ENCODE measurements at places on chromosomes 4 and X.

- DNase-seq: no peak
Measured at GRCh38 chrX:133434197-133434820, 19.0 kb upstream of the GPC4 start.

GRCh38 chr4:52846502-52846901, 15.6 kb upstream of the RASL11B start:
- DNase-seq: no peak

- DNase-seq: no peak
Measured at GRCh38 chrX:106919932-106920452, at the start of gene CLDN2. TSS of gene CLDN2 (plus strand) at chrX:106920402. CDS start at chrX:106928229, 7,827 bp downstream.

DNA sequence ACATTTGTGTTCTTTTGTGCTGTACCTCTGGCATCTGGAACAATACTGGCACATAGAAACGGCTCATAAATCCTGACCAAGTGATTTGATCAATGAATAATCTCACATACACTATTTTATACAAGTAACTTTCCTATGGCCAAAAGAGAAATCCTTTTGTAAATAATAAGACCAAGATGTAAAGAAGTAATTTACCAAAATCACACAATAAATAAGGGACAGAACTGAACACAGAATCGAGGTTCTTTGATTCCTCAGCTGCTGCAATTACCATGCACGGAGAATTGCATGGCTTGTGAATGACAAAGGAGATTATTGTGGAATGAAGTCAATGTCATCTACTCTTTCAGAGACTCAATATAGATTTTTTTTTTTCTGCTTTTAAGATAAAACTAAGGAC, 576.8 kb upstream of the SMIM31 start:
- no peak for DNase-seq

DNA sequence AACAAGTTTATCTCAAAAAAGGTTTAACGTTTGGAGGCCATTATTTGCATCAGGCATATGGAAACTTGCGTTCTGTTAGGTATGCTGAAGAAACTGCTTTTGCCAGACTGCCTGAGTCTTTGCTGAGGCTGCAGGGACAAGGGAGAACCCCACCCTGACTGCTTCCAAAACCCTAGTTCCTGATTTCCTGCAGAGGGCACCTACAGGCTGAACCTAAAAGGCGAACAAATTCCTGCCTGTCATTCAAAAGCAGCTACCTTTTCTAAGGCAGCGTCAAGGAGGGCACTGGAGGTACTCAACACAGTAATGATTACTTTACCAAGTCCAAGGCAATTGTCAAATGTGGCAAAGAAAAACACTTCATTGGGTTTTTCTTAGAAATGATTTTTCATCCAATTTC, 578 bp upstream of the CORIN start:
- DNase-seq: no peak

DNA sequence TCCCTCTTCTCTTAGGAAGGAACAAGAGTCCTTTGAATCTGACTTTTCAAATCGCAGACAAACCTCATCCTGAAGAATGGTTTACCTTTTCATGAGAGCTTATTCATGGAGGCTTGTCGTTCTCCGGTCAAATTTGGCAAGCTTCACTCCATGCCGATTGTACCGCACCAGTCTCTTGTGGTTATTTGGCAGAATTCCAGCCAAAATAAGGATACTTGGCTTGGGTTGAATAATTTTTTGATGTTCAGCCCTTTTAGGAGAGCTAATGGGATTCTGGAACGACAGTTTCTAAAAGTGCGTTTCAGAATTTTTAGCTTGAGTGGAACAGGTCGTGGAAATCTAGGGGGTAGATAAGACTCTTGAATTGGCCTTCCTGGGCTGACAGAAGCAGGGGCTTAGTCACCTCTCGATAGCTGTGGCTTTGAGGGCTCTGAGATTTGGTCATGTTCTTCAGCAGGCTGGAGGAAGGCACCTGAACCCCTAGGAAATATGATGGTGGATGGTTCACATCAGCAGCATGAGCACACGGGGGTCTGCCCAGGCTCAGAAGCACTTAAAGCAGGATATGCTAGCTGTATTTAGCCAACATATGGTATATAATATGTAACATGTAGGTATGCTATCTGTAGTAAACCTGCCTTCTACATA, 1.5 kb downstream of the KLHL2 start:
- DNase-seq: no peak

DNA sequence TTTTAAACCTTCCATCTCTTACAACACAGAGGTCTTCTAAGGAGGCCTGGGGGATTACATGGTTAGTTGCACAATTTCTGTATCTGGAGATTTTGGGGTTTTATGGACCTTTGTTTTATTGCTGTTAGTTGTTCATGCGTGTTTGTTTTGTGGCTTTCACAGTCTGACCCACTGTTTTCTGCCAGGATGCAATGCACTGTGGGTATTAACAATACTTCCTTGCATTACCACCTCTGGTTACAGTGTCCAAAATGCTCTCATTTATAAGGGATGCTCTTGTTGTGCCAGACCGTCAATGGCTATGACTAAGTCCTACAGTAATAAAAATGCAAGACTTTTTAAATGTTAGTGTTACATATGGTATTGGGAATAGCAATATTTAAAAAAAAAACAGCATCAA, 730.2 kb downstream of the KCTD8 start:
- no peak for DNase-seq

DNA sequence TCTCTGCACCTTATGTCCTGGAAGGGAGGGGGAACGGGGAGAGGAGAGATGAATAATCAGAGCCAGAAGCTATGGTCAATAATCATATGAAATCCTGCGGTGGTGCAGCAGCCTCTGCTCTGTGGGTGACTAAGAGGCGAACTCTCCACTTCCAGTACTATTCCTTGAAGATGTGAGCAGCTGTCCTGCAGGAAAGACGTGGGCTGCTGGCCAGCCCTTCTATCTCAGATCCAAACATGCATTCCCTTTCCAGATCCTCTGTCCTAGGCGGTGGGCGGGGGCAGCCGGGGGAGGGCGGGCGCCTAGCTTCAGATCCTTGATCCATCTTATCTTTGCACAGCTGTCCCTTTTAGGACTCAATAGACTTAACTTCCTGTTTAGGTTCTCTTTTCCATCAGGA, 34.5 kb downstream of the SPINK2 start:
- DNase-seq: no peak

DNA sequence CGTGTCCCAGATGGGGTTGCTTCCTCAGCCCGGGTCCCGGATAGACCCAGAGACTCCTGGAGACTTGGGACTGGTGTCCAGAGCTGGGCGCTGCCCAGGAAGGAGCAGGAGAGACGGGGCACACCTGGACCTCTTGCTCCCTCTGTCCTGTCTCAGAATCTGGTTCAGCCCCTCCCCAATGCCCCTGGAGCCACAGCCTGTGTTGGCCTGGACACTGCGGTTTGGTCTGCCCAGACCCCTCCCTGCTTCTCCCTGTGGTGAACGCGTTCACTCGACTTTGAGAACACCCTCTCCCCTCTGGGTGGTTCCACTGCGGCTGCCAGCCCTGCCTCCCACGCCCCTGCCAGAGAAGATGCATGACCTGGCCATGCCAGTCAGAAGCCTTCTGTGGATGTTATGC, 111.1 kb downstream of the HMX1 start:
- no peak for DNase-seq

GRCh38 chr4:24664956-24665355, 80.6 kb upstream of the DHX15 start:
- DNase-seq: no peak

GRCh38 chr4:181488926-181489325, 754.3 kb upstream of the TENM3 start:
- DNase-seq: no peak

GRCh38 chr4:476501-476900, 22.5 kb downstream of the ZNF721 start:
- DNase-seq: peak; percentile 76

GRCh38 chrX:68763481-68763880, 65.3 kb upstream of the EFNB1 start:
- DNase-seq: no peak

DNA sequence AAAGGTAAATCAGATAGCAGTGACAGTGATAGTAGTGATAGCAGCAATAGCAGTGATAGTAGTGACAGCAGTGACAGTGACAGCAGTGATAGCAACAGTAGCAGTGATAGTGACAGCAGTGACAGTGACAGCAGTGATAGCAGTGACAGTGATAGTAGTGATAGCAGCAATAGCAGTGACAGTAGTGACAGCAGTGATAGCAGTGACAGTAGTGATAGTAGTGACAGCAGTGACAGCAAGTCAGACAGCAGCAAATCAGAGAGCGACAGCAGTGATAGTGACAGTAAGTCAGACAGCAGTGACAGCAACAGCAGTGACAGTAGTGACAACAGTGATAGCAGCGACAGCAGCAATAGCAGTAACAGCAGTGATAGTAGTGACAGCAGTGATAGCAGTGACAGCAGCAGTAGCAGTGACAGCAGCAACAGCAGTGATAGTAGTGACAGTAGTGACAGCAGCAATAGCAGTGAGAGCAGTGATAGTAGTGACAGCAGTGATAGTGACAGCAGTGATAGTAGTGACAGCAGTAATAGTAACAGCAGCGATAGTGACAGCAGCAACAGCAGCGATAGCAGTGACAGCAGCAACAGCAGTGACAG, 6.1 kb downstream of the DSPP start:
- no peak for DNase-seq

DNA sequence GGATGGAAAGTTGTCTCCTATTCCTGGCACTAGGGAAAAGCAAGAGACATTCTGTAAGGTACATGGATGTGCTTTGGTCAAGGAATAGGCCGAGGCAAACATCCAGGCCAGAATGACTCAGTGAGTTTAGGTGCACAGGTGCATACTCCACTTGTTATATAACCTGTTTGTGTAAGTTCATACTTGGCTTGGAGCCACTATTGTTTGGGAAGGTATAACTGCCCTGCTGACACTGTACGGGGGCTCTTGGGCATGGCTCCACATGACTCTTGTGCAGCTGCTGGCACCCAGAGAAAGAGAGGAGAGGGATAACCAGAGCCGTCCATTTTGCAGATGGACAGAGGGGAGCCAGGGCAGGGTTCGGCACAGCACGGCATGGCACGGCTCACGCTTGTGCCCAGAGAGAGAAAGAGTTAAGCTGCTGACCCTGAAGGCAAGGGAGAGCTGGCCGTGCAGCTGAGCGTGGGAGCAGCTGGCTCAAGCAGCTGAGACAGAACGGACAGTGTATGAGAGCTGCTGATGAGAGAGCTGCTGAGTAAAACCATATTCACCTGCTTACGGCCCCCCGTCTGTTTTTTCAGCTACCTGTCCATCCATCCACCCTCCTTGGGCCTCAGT, 98.0 kb downstream of the SLC2A9 start:
- no peak for DNase-seq

DNA sequence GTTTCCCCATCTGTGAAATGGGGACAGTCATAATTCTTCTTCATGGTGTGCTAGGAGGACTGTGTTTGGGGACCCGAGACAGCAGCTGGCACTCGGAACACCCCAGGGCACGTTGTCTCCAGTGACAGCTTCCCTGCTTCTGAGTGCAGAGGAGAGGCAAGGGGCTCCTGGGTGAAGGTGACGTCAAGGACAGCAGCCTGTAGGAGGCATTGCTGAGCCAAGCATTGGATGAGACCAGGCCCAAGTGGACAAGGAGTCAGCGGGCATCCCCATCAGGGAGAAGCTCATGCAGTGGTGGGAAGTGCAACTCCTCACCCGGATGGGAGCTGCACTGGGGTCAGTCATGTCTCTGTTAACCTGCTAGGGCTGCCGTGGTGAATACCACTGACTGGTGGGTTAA, 46.1 kb downstream of the EVC start:
- DNase-seq: no peak

DNA sequence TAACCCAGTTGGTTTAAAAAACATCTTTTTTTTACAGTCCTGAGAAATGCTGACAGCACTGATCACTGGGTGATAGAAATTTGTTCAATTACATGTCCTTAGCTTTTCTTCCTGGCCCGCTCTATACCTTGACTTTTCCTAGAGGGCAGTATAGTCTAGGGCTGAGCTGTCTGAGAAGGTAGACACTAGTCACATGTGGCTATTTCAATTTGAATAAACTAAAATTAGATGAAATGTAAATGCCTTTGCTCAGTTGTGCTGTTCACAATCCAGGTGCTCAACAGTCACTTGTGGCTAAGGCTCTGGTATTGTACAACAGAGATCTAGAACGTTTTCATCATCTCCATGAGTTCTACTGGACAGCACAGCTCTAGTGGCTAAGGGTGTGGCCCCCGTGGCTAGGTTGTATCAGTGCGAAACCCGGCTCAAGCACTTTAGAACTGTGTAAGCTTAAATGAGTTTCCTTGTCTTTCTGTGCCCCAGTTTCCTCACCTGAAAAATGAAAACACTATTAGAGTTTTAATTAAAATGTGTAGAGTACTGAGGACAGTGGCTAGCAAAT, 111.6 kb upstream of the WDR17 start:
- DNase-seq: peak; percentile 16

GRCh38 chrX:73563738-73564068, 706 bp downstream of the CHIC1 start:
- DNase-seq: no peak

DNA sequence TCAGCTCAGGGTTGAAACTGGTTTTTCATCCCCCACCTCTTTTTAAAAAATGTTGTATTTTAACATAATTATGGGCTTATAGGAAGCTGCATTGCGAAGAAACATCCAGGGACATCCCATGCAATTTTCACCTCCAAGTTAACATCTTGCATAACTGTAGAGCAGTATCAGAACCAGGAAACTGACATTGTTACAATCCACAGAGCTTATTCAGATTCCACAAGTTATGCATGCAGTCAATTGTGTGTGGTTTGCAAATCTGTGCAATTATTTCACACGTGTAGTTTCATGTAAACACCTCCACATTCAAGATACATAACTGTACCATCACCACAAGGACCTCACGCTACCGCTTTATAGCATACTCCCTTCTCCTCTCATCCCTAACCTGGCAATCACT, 97.5 kb upstream of the GATB start:
- no peak for DNase-seq

DNA sequence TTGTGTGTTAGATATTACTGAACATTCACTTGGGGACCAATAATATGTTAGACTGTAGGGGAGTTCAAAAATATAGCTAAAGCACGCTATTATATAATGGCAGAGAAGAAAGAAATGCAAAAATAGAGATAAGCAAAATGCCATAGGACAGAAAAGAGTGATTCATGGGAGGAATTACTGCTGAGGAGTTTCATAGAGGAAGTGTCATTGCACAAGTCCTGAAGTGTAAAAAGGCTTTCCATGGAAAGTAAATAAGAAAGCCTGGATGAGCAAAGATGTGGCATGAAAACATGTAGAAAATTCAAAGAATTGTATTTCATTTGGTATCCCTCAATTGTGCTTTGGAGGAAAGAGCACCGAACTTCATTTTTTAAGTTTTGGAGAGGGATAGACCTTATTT, 14.5 kb downstream of the HMGB2 start:
- DNase-seq: peak; percentile 15
